Fibroblast of skin of right quadriceps (primary cell): ENCODE measurements at places on chromosomes 1 and 21.

DNA sequence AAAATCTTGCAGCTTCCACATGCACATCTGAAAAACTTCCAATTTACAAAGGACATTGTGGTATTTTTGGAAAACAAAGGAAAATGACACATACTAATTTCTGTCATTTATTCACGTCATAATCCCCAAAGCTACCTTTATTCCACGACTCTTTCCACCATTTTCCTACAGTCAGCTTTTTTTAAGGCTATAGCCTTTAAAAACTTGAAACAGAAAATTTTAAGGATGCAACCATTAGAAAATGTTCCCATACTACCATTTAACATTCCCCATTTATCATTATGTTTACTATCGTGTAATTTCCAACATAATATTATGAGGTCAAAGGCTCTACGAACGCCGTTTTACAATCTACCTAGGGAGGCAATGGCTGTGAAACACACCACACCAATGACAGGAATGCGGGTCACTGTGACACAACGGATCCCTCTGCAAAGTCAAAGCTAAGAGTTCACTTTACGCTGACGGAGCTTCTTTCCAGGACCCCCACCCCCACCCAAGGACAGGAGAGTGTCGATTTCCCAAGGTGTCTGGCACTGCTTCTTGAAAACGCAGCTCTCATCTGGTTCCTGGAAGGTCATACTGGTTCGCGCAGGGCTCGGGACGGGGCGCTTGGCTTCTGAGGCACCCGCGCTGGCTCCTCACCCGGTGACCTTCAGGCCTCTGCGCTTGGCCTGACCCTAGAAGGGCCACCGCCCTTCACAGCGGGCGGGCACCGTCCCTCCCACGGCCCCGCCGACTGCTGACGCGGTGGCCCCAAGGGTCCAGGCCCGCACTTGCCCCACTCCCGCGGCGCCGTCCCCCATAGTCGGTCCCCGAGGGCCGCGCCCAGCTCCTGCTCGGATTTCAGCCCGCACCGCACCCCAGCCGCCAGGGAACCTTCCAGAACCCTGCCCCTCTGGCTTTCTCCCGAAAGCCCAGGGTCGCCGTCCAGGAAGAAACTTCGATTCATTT, 50.5 kb upstream of the ATF3 start:
- DNase-seq = peak; percentile 7

- no peak for DNase-seq
These were observed 95.9 kb downstream of the ZC3H11B start for GRCh38 chr1:219517031-219517430.

DNA sequence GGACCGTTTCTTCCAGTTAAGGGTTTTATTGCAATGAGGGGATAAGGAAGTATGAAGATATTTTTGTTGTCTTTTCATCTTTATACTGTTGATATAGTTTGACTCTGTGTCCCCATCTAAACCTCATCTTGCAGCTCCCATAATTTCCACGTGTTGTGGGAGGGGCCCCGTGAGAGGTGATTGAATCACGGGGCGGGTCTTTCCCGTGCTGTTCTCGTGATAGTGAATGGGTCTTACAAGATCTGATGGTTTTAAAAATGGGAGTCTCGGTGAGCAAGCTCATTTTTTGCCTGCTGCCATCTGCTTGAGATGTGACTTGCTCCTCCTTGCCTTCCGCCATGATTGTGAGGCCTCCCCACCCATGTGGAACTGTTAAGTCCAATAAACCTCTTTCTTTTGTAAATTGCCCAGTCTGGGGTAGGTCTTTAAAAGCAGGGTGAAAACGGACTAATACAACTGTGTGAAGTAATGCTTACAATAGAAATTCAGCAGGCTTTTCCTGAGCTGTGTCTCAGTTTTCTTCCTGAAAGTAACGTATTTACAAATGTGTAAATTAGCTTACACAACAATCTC, 377.3 kb downstream of the SIPA1L2 start:
- no peak for DNase-seq

- DNase-seq = peak; percentile 98
These were observed 52.4 kb upstream of the BCL10 start for GRCh38 chr1:85328713-85329397.

DNA sequence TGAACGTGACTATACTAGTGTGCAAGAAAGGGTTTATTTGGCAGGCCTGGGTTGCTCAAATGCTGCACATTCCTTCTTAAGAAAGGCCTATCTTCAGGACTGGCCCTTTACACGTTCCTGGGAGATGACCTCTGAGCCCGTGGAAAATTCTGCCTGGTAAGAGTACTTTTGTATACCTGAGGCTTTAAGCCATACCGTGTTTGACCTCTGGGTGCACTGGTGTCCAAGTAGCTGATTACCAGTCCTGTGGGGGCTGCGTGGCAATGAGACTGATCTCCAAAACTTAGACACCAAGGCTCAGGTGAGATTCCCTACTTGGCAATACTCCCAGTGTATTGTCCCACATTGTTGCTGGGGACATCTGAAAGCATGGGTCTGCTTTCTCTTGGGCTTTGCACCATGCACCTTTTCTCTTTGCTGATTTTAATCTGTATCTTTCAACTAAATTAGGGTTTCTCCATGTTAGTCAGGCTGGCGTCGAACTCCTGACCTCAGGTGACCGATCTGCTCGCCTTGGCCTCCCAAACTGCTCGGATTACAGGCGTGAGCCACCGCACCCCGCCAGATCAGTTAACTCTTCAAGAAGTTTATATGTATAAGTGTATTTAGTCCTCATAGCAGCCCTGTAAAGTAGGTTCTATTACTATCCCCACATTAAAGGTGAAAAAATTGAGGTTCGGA, 44.5 kb downstream of the TRIM33 start:
- no peak for DNase-seq

DNA sequence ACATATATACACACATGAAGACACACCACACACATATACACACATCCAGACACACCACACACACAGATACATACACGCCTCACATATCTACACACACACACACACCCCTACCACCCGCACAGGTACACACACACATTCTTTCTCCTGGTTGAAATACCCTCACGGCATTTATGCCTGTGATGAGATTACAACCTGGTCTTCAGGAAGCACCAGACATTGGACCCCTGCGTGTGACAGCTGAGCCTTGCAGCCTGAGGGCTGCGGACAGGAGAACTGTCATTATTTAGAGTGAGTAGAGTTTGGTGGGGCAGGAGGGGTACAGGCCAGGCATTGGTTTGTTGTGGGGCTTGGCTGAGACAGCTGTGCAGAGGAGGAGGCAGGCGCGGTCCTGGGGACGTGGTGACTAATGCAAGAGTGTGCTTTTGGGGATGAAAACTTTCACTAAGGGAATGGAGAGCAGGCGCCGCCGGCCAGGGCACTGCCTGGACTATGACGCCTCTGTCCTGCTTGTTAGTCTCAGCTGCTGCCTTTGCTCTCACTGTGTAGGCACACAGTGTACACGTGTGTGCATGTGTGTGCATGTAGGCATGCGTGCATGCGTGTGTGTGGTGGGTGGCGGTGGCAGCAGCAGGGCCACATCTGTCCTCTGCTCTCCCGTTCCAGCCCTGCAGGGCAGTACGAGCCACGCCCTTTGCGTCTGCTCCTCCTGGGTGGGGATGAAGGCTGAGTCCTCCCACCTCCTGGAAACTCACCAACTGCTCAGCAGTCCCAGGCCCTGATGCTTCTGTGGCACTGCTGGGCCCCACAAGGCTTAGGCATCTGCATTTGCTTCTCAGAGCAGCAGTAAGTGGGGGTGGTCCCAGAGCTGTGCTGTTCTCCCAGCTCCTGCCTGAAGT, 57.6 kb downstream of the SPSB1 start:
- peak; percentile 21 for DNase-seq

DNA sequence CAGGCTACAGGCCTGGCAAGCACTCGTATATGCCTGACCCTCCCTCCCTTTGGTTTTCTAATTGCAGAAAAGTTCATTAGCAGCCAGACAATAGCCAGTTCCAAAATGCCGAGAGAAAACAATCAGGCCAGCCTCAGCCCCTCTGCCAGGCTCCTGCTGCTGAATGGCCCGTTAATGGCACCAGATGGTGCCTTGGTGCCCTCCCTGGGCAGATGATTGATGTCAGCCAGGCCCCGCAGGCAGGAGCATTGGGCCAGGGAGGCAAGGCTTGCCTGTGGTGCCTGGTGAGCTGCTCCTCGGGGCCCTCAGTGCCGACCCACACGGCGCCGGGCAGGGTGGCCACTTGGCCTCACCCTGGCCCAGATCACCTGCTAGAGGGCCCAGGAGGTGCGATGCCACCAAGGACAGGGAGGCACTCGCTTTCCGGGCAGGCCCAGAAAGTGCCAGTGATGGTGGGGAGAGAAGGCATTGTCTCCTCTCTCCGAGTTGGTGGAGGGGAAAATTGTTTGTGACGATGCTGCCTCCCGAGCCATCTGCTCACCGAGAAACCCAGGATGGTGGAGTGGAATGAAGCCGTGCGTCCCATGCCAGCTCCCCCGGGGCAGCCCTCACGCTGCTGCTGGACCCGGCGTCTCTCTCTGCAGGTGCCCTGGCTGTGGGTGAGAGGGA, 28.1 kb downstream of the QSOX1 start:
- no peak for DNase-seq

GRCh38 chr1:115099693-115100050, 10.4 kb upstream of the TSPAN2 start:
- peak; percentile 29 for DNase-seq

GRCh38 chr1:227788271-227789083, 27.0 kb upstream of the PRSS38 start:
- DNase-seq = no peak

GRCh38 chr1:23528250-23528978, 2.6 kb downstream of the E2F2 start:
- peak; percentile 61 for DNase-seq

GRCh38 chr1:185439727-185440415, 122.8 kb upstream of the IVNS1ABP start:
- peak; percentile 73 for DNase-seq
